Natural killer cell treated with Interleukin-12 subunit alpha and Interleukin-12 subunit beta and Interleukin-15 and Interleukin-18, amount 100 ng/mL, for 72 hours (primary cell): ENCODE measurements at places on chromosomes 13 and 19. TPM values are rescaled to one million over a fixed set of nuclear protein-coding genes. Genes with fewer than 3 reads are reported as not detected.

GRCh38 chr19:45999653-46000121 lies 4.4 kb downstream of the CCDC61 start:
- DNase-seq, result no peak

- no peak for DNase-seq
Measured at GRCh38 chr19:33804021-33804799, 7.5 kb downstream of the KCTD15 start.

DNA sequence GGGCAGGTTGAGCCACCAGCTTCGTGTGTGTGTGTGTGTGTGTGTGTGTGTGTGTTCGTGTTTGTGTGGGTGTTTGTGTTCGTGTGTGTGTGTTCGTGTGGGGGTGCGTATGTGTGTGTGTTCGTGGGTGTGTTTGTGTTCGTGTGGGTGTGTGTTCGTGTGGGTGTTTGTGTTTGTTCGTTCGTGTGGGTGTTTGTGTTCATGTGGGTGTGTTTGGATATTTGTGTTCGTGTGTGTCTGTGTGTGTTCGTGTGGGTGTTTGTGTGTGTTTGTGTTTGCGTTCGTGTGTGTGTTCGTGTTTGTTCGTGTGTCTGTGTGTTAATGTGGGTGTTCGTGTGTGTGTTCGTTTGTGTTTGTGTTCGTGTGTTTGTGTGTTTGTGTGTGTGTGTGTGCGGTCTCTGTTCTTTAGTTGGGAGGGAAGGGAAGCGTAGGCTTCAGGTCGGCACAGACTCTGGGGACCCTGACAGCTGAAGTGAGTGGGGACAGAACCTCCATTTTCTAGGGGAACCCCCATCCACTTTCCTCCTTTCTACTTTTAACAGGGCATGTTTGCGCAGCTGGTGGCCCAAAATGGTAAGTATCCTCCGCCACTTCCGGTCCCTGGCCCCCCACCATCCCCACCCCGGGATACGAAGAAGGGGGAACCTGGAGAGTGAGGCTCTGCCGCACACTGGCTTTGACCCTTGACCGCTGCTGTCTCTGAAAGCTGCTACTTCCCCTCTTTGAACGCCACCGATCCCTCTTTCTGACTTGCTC lies 1.6 kb downstream of the TNFSF9 start:
- no peak for DNase-seq

- DNase-seq, result peak; percentile 81
Measured at GRCh38 chr19:42401365-42402303, 11.5 kb upstream of the CNFN start.

- peak; percentile 76 for DNase-seq
Measured at GRCh38 chr19:5967994-5968430, 9.9 kb downstream of the RANBP3 start.

- DNase-seq, result no peak
Measured at GRCh38 chr19:15198951-15199660, 1.7 kb downstream of the NOTCH3 start.

- no peak for DNase-seq
Measured at GRCh38 chr13:40026174-40026585, 370.7 kb downstream of the COG6 start.

- DNase-seq, result no peak
Measured at GRCh38 chr13:66469745-66470144, 760.4 kb downstream of the PCDH9 start.

DNA sequence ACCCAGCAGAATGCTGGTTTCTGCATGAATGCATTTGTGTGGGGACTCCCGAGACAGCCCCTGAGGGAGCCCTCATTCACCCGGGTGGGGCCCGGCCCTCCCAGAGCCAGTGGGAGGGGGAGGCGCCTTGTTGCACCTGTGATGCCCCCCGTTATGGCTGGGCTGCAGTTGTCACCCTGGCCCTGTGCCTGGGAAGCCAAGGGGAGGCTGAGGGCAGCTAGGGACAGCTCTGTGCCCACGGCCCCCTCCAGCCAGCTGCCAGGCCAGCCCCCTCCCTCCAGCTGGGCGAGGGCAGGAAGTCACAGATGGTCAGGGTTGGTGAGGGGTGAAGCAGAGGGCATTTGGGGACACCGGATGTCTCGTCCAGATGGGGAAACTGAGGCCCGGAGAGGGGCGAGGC lies 26.1 kb downstream of the NFIC start:
- no peak for DNase-seq

GRCh38 chr13:96958286-96958891 lies 35.9 kb downstream of the OXGR1 start:
- no peak for DNase-seq

DNA sequence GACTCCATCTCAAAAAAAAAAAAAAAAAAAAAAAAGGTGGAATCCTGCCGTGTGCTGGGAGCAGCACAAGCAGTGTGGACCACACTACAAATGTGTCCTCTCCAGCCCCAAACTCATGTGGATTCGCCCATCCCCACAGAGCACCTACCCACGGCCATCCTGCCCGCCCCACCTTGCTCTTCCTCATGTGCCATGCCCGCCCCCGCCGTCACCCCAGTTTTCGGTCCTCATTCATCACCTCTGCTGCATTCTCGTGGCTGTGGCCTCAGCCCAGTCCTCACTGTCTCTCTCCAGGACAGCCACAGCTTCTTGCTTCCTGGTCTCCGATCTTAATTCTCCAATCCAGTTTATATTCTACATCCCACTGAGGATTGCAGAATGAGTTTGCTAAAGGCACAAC lies 80.0 kb upstream of the TM9SF2 start:
- no peak for DNase-seq

DNA sequence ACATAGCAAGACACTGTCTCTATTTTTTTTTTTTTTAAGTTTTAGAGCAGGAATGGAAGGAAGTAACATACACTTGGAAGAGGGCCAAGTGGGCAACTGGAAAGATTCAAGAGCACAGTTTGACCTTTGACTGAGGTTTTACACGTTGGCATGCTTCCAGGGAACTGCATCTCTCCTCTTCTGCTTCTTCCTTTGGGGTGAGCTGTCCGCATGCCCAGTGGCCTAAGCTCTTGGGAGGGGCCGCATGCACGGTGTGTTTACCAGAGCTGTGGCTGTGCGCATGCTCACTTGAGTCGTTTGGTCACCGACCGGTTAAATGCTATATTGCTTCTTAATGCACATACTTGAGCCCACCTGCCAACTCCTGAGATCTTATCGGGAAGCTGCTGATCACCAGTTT lies 727.7 kb downstream of the UQCRFS1 start:
- no peak for DNase-seq

The CTXN1 gene
- total RNA-seq, result not detected

The NXNL1 gene
- total RNA-seq, result not detected

The FFAR2 gene
- total RNA-seq, result not detected

The CCDC70 gene
- not detected for total RNA-seq
